D341Med (cell line): ENCODE measurements at places on chromosomes 5 and 9.
A peak's percentile ranks its signal among the peaks of the same experiment; 100 is the strongest.

GRCh38 chr5:154284433-154284832, 93.9 kb downstream of the GALNT10 start:
- DNase-seq: no peak

GRCh38 chr5:54176066-54176830, 134.1 kb downstream of the ARL15 start:
- DNase-seq: no peak

DNA sequence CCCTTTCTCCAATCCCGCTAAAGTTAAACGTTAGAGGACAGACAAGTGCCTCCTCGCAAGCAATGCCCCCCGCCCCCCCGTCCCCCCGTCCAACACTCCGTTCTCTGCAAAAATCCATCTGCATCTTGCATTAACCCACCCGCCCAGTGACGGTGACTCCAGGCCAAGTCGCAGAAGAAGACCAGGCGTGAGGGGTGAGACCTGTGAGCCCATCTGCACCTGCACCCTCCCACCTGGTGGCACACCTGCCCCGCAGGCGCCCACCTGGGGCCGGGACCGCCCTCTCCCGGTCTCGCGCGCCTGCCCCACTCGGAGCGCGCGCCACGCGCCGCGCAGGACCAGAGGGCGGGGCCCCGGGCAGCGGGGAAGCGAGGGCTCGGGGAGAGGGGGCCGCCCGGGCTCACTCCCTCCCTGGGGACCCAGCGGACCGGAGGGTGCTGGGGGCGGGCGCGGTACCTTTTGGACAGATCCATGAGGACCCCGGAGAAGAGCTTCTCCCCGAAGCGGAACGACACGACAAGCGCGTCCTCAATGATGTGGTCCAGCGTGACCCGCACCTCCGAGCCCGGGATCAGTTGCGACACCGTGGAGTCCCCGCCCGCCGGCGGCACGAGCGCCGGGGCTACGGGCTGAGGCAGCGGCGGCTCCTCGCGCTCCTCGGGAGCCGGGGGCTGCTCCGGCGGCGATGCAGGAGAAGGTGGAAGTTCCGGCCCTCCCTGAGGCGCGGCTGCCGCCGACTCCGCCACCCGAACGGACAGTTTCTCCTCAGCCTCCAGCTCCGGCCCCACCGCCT, 705 bp downstream of the PWWP2A start:
- peak; percentile 79 for DNase-seq

DNA sequence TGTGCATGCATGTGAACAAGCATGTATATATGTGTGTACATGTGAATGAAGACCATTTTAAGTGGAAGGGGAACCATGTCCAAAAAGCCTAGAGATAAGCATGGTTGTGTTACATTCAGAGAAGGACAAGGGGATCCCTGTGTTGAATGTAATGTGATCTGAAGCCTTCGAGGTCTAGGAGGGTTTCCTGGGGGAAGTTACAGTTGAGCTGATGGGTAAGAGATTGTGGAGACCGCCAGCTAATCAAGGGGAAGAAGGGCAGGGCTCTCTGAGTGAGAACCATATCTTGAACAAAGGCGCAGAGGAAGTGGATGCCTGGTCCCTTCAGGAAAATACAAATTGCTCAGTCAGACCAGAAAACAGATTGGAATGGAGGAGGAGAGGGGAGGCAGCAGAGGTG, 45.5 kb upstream of the TNFSF15 start:
- DNase-seq: no peak

GRCh38 chr5:149863830-149864229, 80.8 kb downstream of the PDE6A start:
- no peak for DNase-seq

DNA sequence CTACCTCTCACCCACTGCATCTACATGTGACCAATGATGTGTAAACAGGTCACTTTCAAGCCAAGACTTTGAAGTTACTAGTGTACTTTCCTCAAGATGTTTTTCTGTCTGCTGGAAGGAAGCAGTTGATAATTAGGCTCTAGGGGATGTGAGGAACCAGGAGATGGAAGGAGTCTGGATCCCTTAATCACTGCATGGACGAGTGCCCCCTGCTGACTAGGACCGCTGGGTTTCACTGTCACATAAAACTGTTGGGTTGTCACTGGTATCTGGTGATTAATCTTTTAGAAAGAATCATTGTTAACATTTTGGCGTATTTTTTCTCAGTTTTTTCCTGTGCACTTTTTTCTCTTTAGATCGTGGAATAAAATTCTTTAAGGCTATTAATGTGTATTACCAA, 79.5 kb downstream of the SREK1 start:
- peak; percentile 45 for DNase-seq

DNA sequence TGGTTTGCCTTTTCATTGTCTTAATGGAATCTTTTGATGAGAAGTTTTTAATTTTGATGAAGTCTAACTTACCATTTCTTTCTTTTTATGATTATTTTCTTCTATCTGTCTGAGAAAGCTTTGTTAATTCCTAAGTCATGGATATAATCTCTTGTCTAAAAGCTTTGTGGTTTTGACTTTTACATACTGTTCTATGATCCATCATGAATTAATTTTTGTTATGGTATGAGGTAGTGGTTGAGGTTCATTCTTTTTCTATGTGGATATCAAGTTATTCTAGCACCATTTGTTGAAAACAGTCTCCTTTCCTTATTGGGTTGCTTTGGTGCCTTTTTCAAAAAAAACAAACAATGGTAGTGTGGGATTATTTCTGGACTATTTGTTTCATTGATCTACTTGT, 20.4 kb downstream of the FBXO10 start:
- DNase-seq: no peak

DNA sequence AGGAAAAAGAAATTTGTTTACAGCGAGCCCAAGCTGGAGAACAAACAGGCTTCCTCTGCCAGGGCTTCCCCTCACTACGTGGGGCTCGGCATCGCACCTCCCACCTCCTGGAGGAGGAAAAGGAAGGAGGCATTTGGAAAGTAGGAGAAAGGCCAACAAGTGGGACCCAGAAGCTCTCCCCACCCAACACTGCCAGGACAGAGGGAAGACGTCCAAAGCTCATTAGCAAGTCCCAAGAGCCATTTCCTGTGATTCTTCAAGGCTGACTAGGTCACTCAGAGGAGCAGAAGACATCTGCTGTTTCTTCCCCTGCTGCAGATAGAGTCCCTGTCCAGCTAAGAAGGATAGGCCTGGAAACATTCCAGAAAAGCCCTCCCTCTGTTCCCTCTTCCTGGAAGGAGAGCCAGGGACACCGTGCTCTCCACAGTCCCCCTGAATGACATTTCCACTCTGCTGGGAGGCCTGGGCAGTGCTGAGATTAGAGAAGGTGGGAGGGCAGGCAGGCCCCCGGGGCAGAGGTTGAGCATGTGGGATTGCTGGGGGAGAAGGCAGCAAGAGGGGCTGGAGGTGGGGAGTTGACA, 57.0 kb upstream of the NEURL1B start:
- no peak for DNase-seq

DNA sequence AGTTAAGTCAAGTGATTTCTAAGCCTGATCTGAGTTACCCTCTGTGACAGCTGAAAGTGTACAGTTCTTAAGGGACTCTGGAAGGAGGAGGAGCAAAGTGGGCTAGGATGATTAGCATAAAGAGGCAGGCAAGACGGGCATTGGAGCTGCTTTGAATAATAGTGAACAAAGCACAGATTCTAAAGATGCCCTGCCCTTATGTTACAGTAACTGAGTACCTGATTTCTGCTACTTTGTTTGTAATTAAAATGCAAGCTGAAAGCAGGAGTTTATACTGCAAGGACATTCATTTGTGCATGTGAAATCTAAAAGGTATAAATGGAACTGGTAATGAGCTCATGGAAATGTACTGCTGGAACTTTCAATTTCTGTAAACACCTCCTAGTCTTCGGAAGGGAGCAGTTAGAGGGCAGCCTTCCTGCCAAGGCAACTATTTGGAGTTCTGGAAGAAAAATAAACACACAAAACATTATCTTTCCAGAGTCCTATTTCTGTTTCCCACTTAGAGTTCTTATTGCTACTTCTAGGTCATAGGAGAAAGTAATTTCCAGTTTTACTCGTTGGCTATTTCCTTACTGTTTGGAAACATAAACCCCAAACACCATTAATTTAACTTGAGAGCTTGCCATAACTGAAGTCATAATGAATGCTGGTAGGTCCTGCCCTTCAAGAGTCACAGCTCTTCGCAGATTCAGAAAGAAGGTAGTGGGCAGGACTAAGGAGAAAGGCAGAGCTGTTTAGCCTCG, at the start of gene RANBP3L:
Gene RANBP3L (minus strand): TSS at position 45 of the 746 bp plus-strand sequence. CDS start 486 bp downstream, outside the sequence.
- DNase-seq: peak; percentile 28

DNA sequence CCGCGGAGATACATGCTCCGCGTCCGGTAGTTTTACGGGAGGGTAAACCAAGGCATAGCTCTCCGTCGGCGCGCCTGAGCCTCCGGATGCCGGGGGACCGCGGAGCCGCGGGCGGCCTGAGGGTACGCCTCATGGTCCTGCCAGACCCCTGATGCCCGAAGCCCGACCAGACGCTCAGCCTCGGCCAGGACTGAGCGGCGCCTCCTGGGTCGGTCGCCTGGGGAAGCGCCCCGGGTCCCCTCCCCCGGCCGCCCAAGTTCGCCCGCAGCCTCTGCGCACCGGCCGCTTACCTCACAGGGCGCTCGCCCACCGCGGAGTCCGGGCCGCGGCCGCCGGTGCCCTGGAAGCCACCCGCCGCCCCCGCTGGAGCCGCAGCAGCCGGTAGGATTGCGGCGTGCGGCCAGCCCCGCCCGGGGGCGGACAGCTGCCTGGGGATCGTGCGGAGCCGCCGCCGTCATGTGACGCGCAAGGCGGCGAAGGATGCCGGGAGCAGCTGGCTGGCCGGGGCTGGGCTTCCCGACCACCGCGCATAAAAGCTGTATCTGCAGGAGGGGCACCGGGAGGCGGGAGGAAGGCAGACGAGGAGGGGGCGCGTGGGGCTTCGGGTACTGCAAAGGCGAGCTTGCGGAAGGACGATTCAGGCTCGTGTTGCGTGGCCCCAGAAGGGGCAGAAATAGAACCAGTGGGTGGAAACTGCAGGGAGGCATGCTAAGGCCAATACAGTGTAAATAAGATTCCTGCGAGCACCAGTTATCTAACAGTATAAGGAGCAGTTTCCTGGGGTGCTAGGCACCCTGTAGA, at the start of gene FBXO10:
Gene FBXO10 (minus strand): TSS at position 460 of the 801 bp plus-strand sequence. CDS start 34,612 bp downstream, outside the sequence.
- DNase-seq: peak; percentile 91

GRCh38 chr5:180208038-180208434, 975 bp downstream of the RASGEF1C start:
- DNase-seq: no peak

- peak; percentile 97 for DNase-seq
Measured at GRCh38 chr9:130172161-130172857, at the start of gene NCS1. Gene NCS1, plus strand, starts transcription at chr9:130172404. Its CDS starts 260 bp downstream, at chr9:130172664.

DNA sequence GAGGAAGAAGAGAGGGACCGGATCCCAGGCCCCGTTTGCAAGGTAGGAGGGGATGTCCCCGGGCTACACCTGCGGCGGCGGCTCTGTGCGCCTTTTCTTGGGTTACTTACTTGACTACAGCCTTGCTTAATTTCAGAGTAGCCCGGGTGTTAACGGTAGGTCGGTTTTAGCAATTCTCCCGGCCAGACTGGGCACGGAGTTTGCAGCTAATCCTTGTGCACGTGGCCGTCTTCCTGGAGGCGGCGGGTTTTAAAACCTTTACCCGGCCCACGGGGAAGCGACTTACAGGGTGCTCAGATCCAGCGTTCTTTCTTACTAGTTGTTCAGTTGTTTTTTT, 313 bp downstream of the BRIX1 start:
- no peak for DNase-seq

- peak; percentile 62 for DNase-seq
Measured at GRCh38 chr5:135553688-135554462, 18.1 kb upstream of the NEUROG1 start.

DNA sequence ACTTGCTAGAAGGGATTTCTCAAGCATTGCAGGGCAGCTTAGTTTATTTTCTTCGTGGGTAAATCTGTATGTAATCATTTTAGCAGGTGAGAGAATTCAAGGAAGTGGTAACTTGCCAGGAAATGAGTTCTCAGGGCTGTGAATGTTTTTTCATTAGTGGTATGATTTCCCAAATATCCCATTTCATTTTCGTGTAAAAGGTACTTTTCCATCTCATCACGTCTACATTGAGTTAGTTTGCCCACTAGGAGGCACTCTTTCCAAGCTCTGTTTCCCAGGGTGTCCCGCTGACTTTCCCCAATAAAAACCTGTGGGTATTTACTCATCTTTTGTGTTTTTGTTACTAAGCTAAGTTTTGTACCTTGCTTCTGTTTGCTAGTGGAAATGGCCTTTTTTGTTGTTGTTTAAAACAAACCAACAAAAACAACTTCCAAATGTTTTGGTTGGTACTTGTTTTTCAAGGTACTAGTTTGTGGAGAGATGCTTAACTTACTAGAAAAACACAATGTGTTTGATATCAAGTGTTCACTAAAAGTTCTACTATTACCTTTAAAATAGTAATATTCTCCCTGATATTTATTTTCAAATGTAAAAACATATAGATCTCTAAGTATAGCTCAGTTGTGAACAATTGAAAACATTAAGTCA, 373.6 kb downstream of the ADGRV1 start:
- DNase-seq: peak; percentile 51

- DNase-seq: no peak
Measured at GRCh38 chr5:93611273-93611975, 28.4 kb downstream of the NR2F1 start.

DNA sequence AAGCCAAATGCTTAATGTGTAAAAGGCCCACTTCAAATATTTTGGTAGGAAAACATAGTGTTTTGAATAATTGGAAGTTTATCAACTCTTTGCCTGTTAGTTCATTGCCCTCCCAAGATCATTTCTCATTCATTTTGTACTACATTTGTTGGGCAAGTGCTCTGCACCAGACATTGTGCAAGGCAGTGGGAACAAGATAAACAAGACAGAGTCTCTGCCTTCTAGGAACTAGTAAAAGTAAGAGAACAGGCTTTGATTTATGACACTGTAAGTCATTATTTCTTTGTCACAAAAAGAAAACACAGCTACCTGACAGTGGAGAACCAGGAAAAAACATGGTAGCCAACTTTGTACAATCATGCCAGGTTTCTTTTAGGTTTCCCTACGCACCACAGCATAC, 63.7 kb upstream of the PAM start:
- DNase-seq: no peak

GRCh38 chr5:142717582-142718215, 31.8 kb upstream of the FGF1 start:
- DNase-seq: no peak

GRCh38 chr5:132224716-132225115, 2.9 kb downstream of the P4HA2 start:
- no peak for DNase-seq

DNA sequence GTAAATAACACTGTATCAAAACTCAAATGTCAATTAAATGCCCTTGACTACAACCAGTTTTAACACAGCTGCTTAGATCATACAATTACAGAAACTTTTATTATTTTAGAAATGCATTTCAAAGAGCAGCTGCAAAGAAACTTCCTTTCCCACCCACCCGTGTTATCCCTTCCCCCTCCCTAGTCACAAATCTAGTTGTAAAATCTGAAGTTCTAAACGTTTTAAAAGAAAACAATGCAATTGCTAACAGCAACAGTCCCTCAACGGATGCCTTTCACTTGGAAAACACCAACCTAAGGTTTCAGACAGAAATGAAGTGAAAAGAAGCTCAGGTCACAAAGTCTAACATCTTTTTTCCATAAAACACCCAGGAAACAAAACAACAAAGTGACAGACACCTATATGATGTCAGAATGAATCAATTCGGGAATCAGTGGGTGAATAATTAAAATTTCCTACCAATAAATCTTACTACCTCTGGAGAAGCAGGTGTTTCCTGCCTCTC, 100.3 kb downstream of the FBXW11 start:
- DNase-seq: no peak

GRCh38 chr5:137223324-137224295, 275.5 kb downstream of the SPOCK1 start:
- no peak for DNase-seq

- DNase-seq: no peak
Measured at GRCh38 chr5:89117124-89117644, 234.2 kb upstream of the MEF2C start.
